ENCODE measurements at places on chromosomes 3 and 15. TPM values are rescaled to one million over a fixed set of nuclear protein-coding genes. Genes with fewer than 3 reads are reported as not detected.

ECE2 gene
- total RNA-seq, result not detected

CHAC1 gene
- total RNA-seq, result 7.5 TPM

BCL2A1 gene
- total RNA-seq, result 18.7 TPM

LCTL gene
- total RNA-seq, result not detected

DZIP1L gene
- total RNA-seq, result 6.5 TPM

CERS3 gene
- not detected for total RNA-seq

IL20RB gene
- total RNA-seq, result 0.76 TPM

GOLGA8T gene
- 1.3 TPM for total RNA-seq

CPLX3 gene
- total RNA-seq, result not detected

RAB6B gene
- total RNA-seq, result 1.7 TPM
